ENCODE measurements at places on chromosomes 13 and 19.
A peak's percentile ranks its signal among the peaks of the same experiment; 100 is the strongest.

DNA sequence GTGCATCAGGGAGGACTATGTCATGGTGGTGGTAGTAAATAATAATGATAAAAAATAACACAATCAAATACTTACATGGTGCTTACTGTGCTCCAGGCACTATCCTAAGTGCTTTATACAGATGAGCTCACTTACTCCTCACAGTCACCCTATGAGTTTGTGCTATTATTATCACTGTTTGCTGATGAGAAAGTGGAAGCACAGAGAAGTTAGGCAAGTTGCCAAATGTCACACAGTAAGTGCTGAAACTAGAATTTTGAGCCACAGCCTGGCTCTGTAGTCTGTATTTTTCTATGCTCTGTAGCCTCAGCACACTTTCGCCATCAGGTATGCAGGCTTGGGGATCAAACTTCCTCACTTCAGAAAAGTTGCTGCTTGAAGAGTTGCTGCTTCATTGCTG is 46.6 kb downstream of the HTR2A start:
- DNase-seq = no peak

DNA sequence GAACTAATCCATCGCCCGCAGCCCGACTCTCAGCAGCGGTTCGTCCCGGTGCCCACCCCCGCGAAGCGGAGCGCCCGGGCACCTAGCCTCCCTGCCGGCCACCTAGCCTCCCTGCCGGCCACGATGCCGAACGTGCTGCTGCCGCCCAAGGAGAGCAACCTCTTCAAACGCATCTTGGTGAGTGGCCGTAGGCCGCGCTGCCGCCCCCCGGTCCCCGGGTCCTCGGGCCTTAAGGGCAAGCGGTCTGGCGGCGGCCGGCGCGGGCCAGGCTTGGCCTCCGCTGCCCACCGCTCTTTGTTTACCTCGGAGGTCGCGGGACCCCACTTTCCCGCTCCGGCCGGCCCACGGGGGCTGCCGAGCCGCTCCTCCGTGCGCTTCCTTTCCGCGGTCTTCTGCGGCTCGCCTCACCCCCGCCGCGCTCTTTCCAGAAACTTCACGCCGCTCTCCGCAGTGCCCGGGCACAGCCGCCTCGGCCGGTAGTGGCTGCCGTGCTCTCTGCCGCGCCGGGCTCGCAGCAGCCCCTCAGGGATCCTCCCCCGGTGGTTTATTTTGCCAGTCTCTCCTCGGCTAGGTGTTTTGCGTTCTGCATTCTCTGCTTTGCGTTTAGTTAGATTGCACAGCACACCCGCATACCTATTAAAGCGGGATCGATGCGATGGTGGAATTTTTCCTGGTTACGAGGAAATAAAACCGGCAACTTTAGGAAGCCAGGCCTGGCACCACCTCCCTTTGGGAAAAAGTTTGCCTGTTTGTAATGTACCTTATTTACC is 524 bp downstream of the NAA16 start:
- DNase-seq = peak; percentile 71

GRCh38 chr13:80132741-80133601 is 208.0 kb downstream of the SPRY2 start:
- DNase-seq = no peak

DNA sequence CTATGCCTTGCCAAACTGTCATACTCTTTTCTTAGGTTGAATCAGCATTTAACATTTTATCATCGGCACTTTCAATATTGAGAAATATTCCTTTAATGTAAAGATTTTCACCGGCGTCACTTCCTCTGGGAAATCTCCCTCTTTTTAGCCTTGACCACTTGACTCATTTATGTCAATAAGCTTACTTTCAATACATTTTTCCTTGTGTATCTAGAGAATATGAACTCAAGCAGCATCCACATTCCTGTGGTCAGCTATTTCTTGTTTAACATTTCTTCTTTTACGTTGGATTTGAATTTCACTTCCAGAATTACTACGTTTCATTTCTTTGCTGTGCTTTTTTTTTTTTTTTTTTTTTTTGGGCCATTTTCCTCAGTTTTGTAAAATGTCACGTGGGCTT is 271.2 kb upstream of the HTR2A start:
- DNase-seq = no peak

DNA sequence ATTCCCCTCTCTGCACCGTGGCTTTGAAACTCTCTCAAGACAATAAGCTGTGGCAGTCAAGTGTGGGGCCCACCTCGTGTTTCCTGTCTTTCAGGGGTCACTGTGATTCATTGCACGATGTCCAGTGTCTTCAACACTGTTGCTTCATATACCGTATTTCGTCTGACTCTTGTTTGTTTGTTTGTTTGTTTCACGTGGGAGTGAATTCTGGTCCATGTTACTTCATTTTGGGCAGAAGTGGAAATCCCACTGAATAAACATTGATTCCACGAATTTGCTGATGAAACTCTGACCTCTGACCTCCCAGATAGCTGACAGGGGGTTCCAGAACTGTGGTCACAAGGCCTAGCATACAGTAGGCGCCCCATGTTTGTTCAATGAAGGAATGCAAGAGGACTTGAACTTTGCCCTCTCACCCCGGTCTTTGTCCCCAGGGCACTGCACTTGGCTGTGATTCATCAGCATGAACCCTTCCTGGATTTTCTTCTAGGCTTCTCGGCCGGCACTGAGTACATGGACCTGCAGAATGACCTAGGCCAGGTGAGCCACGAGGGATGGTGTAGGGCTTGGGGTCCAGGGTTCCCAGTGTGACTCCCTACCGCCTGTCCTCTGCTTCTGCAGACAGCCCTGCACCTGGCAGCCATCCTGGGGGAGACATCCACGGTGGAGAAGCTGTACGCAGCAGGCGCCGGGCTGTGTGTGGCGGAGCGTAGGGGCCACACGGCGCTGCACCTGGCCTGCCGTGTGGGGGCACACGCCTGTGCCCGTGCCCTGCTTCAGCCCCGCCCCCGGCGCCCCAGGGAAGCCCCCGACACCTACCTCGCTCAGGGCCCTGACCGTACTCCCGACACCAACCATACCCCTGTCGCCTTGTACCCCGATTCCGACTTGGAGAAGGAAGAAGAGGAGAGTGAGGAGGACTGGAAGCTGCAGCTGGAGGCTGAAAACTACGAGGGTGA is 5.1 kb downstream of the NFKBIB start:
- no peak for DNase-seq

DNA sequence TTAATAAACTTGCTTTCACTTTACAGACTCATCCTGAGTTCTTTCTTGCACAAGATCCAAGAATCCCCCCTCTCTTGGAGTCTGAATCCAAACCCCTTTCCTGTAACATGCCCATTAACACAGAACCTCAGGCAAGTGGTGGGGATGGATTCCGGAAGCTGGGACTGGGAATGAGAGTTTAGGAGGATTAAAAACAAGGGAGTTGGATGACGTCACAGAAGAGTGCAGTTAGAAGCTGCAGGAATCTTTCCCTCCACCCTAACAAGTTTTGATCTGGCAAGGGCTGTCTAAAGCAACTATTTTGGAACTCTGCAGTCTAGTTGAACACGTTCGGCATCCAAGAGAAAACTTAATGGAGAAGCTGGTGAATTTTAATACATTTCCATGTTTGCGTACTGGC is 48.2 kb upstream of the PEPD start:
- DNase-seq = no peak

- no peak for DNase-seq
Measured at GRCh38 chr13:85186356-85187045, 612.7 kb downstream of the SLITRK6 start.

GRCh38 chr13:52405767-52406494 is at the start of gene THSD1:
Gene THSD1 (minus strand): TSS chr13:52406172. CDS start chr13:52402600, 3,572 bp downstream.
- DNase-seq = peak; percentile 28

- DNase-seq = no peak
Measured at GRCh38 chr19:21432590-21432989, 35.7 kb downstream of the ZNF493 start.

DNA sequence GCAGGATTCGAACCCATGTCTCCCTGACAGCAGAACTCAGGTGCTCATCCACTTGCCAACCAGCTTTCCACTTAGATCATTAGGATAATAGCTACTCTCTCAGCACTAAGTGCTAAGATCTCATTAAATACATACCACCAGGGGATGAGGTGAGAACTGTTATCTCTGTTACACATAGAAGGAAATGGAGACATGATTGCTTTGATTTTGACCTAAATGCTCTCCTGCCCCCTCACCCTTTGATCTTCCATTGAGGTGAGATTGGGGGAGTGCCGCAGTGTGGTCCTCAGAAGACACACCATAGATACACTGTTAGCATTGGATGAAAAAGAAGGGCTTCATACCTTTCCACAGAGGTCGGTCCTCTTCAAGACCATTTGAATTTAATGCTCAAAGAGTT is 38.9 kb upstream of the NPAS1 start:
- DNase-seq = no peak

DNA sequence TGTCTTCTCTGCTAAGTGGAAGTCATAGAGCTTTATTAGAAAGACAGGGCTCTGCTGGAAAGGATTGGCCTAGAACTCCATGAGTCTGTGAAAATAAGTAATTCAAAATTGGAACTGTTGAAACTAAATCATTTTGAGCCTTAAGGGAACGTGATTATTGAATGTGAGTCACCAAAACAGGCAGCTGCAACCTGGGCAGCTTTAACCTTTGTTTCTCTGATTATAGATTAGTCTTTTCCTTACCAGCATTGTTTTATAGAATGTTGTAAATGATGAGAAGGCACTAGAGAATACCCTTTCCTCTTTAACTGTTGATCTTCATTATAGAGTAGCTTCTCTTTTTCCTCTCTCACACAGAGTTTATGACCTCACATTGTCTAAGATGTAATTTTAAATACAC is 638.8 kb upstream of the SLITRK6 start:
- DNase-seq = no peak

GRCh38 chr19:16316506-16316882 is 8.1 kb upstream of the KLF2 start:
- no peak for DNase-seq

DNA sequence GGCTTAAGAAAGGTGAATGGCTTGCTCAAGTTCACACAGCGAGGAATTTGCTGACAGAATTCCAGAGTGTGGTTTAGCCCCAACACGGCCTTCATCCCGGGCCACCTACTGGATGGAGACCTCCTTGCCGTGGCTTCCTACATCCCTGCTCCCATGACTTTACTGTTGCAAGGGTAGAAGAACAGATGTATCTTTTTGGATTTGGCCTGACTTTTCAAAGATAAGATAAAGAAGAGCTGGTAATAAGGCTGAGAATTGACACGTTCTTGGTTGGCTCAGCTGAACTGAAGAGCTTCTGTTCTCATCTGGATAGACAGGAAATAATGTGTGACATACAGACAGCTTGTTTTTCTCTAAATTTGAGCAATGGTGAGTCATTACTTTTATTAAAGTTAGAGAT is 113.1 kb downstream of the KLF5 start:
- DNase-seq = no peak

- no peak for DNase-seq
Measured at GRCh38 chr13:79778741-79779460, 297.9 kb downstream of the NDFIP2 start.

DNA sequence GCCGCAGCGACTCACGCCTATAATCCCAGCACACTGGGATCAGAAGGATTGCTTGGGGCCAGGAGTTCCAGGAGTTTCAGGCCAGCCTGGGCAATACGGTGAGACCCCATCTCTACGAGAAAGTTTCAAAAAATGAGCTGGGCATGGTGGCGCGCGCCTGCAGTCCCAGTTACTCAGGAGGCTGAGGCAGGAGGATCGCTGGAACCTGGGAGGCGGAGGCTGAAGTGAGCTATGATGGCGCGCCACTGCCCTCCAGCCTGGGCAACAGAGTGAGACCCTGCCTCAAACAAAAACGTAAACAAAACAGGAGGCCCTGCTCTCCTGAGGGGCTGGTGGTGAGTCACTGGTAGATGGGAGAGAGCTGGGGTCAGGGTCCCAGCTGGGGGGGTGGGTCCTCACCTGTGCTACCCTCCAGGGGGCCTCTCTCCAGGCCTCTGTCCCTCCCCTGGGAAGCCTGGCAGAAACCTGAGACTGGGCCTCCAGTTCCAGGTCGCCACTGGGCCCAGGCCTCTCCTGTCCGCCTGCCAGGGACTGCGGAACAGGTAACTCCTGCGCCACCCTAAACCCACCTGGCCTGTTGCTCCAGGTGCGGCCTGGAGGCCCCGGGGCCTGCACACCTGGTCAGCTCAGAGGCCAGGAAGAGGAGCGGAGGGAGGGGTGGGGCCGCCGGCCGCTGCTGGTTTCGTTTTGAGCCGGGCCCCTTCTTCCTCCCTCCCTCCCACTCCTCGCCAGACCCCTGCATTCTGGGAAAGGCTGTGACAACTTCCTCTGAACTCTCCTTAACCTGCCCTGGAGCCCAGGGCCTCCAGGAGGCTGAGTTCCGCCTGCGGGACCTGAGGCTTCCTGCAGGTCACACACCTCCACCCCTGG is 17.2 kb upstream of the ZBTB7A start:
- no peak for DNase-seq

GRCh38 chr19:49533551-49534488 is 6.0 kb downstream of the RCN3 start:
- peak; percentile 20 for DNase-seq

GRCh38 chr19:56403261-56403660 is 871 bp upstream of the ZNF583 start:
- DNase-seq = no peak

DNA sequence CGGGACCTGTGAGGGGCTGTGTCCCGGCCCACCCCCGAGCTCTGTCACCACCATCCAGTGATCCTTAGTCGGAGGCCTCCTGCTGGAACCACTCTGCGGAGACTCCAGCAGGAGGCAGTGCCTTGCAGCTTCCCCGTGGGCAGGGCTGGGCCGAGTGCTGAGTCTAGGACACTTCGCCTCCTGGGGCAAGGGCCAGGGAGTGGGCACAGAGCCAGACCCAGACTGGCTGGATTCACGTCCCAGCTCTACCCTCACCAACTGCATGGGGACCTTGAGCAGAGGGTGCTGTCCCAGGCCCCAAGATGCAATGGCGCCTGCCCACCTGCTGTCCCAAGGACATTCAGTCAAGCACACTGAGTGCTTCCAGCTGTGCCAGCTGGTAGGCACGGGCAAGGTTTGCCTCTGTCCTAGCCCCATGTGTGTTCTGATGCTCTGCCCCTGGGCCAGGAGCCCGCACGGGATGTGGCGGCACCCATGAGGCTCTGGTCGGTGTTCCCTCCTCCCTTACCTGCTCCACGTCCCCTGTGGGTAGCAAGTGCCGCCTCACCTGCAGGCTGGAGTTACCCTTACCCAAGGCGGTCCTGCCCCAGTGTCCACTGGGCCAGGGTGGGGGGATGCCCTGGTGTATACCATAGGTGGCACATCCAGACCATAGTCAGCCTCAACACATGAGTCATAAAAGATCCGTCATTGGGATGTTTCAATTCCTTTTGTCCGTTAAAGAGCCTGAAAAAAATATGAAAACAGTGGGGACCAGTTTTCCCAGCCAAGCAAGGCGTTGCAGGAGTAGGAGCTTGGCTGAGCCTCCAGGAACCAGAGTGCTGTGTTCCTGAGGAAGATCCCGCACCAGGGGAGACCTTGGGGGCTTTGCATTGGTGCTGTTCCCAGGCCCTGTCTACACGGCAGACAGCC is 7.4 kb downstream of the FZR1 start:
- no peak for DNase-seq

- DNase-seq = no peak
Measured at GRCh38 chr19:44308011-44308410, 3.2 kb upstream of the ZNF235 start.

DNA sequence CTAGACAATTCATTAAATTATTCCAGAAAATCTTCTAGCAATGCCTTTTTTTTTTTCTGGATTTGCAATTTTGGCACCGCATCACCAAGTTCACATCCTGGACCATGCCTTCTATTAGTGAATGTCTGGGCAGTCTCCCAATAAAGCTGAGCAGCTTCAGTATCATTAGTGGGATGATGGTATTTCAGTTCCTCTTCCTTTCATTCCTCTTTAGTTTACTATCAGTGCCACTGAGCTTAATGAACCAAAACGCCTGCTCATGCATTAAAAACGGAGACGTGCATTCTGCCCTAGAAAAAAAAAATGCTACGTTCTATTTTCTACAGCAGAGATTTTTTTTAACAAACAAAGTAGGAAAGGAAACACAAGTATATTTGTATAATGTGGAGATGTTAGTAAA is 343.0 kb downstream of the PCDH9 start:
- DNase-seq = no peak

All from NCI-H526 treated with DMSO at 0.1 percent for 48 hours (cell line).